Suppressor macrophage treated with lipopolysaccharide for 4 hours (primary cell): ENCODE measurements at places on chromosomes 3 and 15.

DNA sequence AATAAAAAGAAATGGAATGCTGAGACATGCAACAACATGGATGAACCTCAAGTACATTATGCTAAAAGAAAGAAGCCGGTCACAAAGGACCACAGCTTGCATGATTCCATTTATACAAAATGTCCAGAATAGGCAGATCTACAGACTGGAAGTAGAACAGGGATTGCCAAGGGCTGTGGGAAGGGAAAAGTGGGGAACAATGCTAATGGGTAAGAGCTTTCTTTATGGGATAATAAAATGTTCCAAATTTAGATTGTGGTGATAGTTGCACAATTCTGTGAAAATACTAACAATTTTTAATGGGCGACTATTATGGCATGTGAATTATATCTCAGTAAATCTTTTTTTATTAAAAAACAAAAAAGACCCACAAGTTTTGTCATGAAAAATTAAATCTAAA is 106.2 kb downstream of the TMCO5A start:
- no peak for DNase-seq

GRCh38 chr3:72100601-72101187 is 315.7 kb upstream of the PROK2 start:
- peak; percentile 97 for DNase-seq

DNA sequence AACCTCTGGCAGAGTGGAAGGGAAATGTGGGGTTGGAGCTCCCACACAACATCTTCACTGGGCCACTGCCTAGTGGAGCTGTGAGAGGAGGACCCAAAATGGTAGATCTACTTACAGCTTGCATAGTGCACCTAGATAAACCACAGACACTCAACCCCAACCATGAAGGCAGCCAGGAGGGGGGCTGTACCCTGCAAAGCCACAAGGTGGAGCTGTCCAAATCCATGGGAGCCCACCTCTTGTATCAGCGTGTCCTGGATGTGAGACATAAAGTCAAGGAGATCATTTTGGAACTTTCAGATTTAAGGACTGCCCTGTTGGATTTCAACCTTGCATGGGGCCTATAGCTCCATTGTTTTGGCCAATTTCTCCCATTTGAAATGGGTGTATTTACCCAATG is 20.9 kb downstream of the TP63 start:
- DNase-seq, result no peak

- peak; percentile 71 for DNase-seq
Measured at GRCh38 chr3:148727231-148727630, 29.5 kb downstream of the AGTR1 start.

DNA sequence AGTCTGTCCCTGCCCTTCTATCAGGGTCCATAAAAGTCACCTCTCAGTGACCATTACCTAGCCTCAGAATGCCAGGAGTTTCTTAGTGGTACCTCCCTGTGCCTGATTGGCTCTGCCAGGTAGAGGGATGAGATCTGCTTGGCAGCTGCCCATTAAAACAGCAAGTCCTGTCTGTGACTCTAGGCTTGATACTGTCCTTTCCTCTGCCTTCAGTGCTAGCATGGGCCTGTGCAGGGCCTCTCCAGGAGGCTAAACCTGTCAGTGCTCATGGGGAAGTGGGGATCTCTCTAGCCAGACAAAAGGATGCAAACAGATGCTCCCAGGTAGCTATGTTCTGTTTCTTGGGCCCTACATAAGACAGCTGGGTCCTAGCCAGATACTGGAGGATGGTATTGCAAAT is 10.0 kb upstream of the MANF start:
- no peak for DNase-seq

GRCh38 chr3:141011232-141011996 is 39.7 kb upstream of the SPSB4 start:
- DNase-seq, result peak; percentile 80

DNA sequence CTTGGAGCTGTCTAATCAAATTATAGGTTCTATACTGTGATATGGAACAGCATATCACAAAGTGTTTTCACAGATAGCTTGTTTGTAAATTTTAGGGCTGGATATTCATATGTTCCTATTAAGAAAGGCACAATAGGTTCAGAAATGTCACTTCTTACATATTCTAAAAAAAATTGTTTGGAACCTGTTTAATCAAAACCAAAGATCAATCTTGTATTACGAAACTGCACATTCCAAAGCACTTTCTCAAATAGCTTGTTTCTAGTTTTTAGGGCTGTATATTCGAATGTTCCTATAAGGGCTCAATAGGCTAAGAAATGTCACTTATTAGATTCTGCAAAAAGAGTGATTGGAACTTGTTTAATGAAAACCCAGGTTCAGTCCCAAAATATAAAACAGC is 67.4 kb upstream of the OSBPL11 start:
- DNase-seq, result no peak

- DNase-seq, result no peak
Measured at GRCh38 chr15:29324746-29325145, 55.1 kb upstream of the NSMCE3 start.

DNA sequence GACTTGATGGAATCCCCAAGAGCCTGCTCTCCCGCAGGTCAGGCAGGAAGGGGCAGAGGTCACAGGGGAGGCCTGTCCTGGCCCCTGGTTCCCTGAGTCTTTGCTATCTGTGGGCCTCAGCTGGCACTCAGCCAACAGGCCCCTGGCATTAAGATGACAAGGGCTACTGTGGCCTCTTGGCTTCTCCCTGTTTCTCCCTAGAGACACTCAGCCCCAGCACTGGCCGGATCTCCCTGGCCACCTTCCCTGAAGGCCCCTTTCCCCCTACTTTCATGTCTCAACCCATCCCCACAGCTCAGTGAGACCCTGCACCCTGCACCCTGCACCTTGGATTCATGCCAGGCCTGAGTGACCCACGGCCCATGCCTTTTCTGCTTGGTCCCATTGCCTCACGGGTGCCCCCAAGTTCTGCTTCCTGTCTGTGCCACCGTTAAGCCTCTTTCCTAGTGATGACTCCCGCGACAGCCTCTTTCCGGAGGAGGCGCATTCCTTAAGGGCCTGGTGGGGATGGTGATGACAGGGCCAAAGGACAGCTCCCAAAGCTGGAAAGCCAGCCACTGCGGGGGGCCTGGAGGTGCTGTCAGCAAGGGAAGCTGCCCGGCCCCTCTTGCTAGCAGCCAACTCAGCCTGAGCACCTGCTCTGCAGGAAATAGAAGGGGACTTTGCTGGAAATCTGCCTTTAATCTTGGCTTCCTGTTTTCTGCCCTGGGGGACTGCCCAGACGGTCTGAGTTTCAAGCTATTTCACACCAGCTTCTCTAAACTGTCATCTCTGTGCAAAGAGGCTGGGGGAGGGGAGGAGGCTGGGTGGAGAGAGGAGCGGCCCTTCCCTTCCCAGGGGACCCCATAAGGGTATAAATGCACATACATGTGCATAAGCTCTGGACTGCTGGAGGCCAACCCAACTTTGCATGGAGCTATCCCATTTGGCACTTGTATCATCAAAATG is 4.8 kb upstream of the CSK start:
- DNase-seq, result peak; percentile 84
